ENCODE measurements at places on chromosomes 5 and 9.

- no peak for DNase-seq
Observed at GRCh38 chr9:94157050-94157801, 73.0 kb downstream of the PTPDC1 start.

DNA sequence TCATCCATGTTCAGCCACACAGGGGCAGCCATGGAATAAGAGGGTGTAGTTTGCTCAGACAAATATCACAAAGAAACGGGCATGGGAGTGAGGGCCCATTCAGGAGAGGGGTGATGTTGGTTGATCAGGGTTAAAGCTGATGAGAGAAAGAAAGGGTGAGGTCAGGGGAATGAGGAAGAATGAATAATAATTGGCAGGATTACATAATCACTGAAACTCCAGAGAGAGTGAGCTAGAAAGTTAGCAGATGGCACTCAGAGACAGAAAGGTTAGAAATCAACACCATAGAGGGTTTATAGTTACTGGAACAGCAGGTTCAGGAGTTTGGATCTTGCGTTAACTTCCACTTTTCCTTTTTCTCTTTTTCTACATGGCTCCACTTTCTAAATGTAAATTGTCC lies 113.9 kb downstream of the TAF11L14 start:
- DNase-seq, result no peak

GRCh38 chr9:113543982-113544303 lies 80.4 kb downstream of the RGS3 start:
- no peak for DNase-seq

GRCh38 chr9:135985459-135985774 lies 24.2 kb upstream of the UBAC1 start:
- no peak for DNase-seq

DNA sequence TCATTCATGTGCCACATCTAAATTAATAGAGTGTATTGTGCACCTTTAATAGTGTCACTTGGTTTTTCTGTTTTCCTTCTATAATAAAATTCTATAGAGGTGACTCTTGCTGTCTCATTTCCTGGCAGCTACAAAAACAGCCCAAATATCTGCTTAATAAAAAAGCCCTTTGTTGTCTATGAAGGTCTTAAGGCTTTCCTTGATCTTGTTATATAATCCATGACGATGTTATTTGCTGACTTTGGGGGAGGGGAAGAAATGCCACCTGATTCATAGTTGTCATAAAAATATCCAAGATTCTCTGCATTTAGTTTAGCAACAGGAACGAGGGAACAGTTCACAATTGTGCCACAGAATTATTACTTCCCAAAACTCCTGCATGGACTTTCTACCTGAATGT lies 31.3 kb downstream of the CPEB4 start:
- DNase-seq, result no peak

- no peak for DNase-seq
Observed at GRCh38 chr5:111129938-111130337, 37.8 kb downstream of the WDR36 start.

DNA sequence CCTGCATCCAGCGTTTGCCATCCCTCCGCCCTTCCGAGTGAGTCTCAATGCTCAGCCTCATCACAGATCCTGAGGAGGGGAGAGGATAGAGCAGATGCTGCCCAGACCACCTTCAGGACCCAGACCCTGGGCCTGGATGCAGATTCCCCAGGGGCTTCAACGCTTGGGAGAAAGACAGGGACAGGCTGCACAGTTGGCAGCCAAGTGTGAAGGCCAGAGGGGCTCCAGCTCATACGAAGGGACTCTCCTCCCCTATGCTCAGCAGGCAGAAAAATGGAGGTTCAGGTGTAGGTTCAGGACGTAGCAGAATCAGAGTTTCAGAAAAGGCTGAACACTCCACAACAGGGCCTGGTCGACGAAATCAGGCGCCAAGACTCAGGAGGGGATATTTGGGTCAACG lies 378.5 kb upstream of the IRX1 start:
- no peak for DNase-seq

GRCh38 chr5:91357806-91358205 lies 25.3 kb downstream of the ARRDC3 start:
- no peak for DNase-seq

DNA sequence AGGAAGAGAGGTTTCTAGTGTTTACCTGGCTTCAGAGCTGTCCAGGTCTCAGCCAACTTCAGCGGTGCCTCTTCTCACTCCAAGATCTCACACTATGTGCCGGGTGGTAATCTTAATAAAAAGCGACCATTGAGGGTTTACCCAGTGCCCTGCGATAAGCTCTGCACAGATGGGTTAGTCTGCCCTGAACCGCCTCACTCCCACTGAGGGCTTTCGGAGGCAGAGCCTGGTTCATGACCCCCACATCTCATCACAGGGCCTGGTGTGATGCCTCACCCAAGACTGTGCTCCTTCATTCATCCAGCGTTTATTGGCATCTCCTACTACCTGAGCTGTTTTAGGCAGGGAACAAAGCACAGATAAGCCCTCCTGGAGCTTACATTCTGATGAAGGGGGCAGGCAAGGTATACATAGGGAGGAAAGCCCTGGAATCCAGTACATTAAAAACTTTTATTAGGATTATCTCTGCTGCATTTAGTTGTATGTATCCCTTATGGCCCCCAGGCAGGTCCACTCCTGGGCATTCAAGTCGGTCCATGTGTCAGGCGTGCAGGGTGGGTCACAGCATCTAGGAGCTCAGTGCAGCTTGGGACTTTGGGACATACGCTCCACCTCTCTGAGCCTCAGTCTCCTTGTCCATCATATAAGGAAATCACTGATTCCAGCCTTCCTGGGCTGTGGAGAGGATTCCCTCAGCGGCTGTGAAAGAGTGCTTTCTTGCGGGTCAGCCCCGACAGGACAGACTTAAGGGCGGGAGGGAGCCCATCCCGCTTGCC lies 613 bp upstream of the COL15A1 start:
- no peak for DNase-seq

GRCh38 chr5:36397901-36398536 lies 96.3 kb upstream of the RANBP3L start:
- no peak for DNase-seq

DNA sequence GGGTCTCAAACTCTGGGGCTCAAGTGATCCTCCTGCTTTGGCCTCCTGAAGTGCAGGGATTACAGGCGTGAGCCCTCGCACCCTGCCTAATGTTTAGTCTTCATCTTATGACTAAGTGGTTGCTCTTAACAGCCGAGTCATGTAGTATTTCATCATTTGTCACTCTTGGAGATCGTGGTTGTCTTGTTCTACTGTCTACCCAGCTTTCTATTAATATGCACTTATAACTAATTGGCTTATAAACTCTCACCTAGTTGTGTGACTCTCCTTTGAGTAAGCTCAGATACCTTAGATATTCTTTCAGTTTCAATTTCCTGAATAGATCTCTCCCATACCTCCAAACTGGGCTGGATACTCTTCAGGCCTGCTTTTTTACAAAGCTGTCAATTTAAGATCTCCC lies 19.9 kb downstream of the SLC44A1 start:
- no peak for DNase-seq

DNA sequence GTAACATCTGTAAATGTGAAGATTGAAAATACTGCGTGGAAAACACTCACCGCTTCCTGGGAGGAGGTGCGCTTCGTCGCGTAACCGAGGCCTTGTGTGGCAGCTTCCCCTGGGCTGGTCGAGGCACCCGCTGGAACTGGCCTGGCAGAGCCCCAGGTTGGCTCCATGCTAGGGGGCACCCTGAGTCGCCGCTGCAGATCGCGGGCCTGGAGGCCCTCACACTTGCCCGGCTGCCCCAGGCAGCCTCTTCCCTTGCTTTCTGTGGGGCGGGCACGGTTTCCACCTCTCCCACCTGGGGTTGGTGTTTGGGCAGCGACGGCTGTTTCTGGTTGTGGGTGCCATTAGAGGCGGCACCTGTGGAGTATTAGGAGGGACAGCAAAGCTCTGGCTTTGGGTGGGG lies 852 bp downstream of the ZNF354C start:
- no peak for DNase-seq

GRCh38 chr9:133139246-133140173 lies 18.5 kb upstream of the RALGDS start:
- no peak for DNase-seq

DNA sequence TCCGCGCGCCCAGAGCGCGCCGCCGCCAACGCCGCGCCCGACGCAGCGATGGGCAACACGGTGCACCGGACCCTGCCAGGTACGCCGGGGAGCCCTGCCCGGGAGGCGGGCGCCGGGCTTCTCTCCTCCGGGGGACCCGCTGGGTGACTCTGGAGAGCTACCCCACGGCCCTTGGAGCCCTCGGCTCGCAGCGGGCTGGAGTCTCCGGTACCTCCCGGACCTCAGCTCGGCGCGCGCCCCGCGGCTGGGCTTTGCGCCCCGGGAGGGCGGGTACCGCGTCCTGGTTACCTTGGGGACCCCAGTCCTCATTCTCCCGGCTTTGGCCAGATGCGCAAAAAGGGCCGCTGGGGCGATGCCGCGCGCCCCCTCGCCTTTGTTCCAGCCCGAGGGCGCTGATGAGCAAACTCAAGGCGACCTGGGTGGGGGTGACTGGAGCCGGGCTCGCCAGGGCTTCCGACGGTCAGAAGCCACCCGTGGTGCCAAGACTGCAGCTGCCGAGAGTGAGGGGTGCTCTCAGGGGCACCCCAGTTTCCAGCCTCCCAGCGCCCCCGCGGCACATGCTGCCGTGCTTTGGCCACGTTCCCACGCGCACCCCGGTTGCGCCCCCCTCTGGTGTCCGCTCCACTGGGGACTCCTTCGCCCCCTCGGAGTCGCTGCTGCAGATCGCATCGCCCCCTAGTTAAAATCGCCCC lies 442 bp downstream of the NEURL1B start:
- DNase-seq, result no peak

GRCh38 chr5:134432677-134433359 lies 21.1 kb upstream of the CDKN2AIPNL start:
- no peak for DNase-seq

DNA sequence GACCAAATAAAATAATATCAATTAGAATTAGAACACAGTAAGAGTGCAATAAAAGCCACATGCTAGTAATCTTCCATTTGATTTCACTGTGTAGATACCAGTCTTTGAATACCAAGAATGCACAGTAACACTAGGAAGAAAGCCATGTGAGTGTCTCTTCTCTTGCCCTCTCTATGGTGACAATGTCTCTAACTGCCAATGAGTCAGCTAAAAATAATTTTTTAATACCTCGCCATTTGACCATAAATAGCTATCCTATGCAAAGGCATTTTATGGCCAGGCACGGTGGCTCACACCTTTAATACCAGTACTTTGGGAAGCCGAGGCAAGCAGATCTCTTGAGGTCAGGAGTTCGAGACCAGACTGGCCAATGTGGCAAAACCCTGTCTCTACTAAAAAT lies 30.6 kb downstream of the EDIL3 start:
- DNase-seq, result no peak

- DNase-seq, result no peak
Observed at GRCh38 chr5:81749192-81749560, 1.7 kb downstream of the SSBP2 start.

- DNase-seq, result no peak
Observed at GRCh38 chr5:117497601-117498000, 923.0 kb upstream of the SEMA6A start.

GRCh38 chr5:124686239-124687004 lies 60.0 kb downstream of the ZNF608 start:
- DNase-seq, result no peak

GRCh38 chr5:16869821-16870796 lies 66.0 kb downstream of the MYO10 start:
- DNase-seq, result no peak

DNA sequence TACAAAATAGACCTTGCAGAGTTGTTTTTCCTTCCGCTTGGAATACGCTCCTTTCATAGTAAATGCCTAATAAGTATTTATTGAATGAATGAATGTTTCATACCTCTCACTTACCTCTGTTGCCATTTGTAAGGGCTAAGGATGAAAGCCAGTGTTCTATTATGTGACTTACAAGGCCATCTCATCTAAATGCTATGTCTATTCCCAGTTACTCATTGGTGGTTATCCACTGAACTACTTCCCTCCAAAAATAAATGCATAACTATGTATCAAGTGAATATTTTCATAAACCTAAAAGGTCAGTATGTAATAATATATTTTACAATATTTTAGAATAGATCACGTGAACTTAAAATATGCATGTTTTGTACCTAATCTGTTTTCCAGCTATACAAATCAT lies 670.5 kb upstream of the RGMB start:
- no peak for DNase-seq

GRCh38 chr9:130340011-130340410 lies 74.5 kb downstream of the HMCN2 start:
- DNase-seq, result no peak

Data from NCI-H1436 treated with DMSO at 0.1 percent for 48 hours (cell line).